Activated T-cell treated with anti-CD3 and anti-CD28 coated beads for 24 hours (primary cell): ENCODE measurements at places on chromosomes 13 and 19.

DNA sequence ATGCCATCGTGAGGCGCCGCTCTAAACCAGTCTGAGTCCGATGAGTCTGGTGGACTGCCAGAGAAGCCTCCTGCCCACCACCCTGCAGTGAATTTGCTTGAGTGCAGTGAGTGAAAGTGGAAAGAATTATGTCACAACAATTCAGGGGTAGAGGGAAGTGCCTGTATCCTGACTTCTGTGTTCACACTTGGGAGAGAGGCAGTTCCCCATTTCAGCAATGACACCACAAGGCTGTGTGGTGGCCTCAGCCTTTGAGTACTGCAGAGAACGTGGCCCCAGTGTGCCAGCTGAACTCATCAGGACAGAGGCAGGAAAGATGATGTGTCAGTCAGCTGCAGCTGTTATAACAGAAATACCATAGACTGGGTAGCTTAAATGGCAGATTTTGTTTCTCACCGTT is 155.6 kb downstream of the COG6 start:
- no peak for DNase-seq

DNA sequence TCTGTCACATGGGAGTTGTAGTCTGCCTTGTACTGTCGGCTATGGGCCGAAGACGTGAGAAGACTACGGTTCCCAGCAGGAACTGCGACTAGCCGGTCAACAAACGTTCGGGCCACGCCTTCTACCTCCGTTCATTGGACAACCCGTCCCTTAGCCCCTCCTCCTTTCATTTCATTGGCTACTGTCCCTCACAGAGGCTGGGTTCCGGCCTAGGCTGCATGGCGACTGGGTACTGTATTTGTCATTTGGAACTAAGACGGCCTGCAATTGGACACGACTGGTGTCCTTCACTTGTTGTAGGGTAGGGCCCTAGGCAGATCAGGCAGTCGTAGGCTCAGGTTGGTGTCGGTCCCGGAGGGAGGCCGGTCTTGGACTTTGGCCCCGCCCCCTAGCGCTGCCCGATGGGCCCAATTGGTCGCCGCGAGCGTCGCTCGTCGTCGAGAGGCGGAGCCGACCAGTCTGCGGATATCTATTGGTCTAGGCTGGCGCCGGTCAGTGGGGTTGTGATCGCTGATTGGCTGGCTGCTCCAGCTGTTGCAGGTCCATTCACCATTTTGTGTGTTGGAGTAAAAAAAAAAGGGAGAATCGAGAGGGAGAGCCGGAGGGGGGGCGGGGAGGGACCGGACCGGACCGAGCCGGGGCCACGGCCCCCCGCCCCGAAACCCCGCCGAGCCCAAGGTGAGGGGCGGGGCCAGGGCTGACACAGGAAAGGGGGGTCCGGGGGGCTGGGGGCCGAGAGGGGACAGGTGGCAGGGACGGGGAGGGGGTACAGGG is at the start of gene CIC:
Gene CIC, plus strand, starts transcription at position 549 of the 774 bp plus-strand sequence. CDS start 2,532 bp downstream, outside the sequence.
- peak; percentile 98 for DNase-seq

GRCh38 chr13:88472316-88472715 is 801.1 kb downstream of the SLITRK5 start:
- DNase-seq: no peak

DNA sequence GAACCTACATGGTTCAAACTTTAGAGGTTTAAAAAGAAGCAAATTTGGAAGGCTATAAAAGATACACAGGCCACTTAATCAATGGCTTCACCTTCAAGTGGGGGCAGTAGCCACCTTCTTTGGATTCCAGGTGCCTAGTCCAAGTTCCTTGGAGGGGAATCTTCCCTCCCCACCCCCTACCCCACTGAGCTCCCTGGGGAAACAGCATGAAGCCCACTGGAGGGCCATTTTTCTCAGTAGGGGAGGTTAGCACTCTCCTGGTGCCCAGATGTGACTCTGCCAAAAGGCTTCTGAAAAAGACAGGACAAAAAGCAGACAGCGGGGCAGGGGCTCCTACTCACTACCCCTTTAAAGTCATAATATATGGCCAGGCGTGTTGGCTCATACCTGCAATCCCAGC is 93.9 kb downstream of the KCTD15 start:
- no peak for DNase-seq

DNA sequence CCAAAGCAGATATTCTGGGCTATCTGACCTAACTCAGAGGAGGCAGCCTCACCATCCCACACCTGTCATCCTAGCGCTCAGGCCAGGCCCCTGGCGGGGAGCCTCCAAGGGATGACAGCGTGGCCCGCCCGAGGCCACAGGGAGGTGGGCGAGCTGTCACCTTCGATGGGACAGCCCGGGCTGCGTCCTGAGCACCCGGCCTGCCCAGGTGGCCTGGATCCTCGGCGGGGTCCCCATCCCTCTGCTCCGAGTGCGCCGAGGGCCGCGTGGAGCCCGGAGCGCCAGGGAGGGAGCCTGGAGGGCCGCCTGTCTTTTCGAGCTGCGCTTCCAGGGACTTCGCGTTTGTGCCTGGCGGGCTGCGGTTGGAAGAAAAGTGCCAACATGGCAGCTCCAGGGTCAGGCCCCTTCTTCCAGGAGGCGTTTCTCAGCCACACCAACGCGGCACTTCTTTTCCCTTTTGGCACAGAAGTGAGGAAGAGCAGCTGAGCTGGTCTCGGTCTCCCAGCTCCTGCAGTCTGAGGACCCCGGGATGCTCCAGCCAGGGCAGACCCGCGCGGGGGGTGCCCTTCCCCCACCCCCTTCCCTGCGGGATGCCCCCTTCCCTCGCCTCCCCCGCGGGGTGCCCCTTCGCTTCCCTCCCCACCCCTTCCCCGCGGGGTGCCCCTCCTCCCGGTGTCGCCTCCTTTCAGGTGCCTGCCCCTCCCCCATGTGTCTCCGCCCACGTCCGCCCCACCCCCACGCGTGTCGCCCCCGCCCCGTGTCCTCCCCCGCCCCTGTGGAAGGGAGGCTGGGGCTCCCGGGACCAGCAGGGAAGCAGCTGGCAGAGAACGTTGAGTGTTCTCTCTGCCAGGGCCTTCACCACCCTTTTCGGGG is 42.3 kb downstream of the GJA3 start:
- DNase-seq: peak; percentile 5

DNA sequence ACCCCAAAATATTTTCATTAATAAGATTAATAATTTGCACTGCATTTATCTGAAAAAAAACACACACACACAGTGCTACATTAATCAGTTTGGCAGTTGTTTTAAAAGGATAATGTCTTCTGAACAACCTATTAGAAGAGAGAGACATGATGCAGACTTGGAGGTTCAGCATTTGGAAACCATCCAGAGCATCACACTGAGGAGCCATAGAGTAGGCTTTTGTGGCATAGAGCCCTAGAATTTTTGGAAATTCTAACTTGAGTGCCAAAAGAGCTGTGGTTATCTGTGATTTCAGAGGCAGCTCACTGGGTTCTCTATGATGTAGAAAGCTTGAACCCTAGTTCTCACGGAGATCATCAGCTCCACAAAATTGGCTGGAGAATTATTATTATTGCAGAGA is 90.2 kb downstream of the RFC3 start:
- DNase-seq: no peak

DNA sequence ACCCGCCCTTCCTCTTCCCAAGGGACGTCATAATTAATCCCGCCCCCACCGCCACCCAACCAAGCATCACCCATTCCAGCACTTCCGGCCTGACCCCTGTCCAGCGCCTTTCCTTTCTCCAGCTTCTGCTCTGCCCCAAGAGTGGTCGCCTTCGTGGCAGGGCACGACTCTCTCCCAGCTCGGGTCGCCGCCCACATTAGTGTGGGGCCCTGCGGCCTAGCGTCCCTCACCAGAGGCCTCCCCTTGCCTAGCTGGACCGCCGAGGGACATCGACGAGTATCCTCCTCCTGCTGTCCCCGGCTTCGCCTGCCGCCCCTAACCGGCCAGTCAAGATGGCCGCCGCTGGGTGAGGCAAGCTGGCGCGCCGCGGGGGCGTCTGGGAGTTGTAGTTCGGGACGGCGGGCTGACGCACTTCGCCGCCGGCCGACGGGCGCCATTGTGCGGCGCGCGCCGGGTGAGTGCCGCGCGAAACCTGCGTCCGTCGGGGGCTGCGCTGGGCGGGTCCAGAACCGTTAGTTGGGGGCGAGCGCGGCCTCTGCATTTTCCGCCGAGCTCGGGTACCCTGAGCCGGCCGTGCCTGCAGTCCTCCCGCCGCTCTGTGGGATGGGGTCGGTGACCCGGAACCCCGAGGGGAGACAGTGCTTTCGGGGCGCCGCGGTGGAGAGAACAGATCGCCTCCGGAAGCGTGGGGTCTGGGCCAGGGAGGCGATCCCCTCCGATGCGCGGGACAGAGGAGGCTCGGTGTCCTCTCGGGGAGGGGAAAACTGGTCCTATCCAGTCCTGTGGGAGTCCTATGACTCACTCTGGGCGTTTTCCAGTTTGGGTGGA is at the start of gene ZNF274:
Gene ZNF274, plus strand, starts transcription at position 73 of the 828 bp plus-strand sequence. CDS start 905 bp downstream, outside the sequence.
- DNase-seq: peak; percentile 86

GRCh38 chr13:94710881-94711560 is 1.3 kb downstream of the SOX21 start:
- DNase-seq: no peak

- DNase-seq: no peak
Measured at GRCh38 chr13:32147976-32148375, 116.4 kb downstream of the FRY start.

DNA sequence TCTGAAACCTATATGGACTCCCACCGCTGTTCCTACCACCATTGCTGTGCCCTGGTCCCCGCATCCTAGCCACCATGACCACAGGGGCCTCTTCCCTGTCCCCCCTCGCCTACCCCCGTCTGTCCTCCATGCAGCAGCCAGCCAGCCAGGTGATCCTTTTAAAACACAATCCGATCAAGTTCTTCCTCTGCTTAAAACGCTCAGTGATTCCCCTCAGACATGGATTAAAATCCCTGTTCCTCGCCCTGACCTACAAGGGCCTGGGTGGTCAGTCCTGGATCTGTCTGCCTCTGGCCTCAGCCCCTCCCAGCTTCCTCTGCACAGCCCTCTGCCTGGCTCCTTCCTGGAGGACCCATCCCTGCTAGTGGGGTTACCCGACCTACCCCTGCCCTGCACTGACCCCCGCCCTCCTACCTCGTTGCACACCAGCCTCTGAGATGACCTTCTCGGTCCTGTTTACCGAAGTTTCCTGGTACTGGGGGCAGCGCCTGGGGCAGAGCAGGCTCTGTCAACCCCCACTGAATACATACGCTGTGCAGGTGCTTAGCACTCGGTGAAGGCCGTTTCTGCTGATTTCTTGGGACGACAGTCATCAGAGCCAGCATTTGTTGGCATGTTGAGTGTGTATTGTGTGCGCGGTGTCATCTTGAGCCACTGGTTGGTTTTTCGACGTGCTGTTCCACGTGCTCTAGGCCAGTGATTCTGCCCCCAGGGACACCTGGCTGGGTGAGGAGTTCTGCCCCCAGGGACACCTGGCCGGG is 14.7 kb upstream of the LENG8 start:
- DNase-seq: no peak

DNA sequence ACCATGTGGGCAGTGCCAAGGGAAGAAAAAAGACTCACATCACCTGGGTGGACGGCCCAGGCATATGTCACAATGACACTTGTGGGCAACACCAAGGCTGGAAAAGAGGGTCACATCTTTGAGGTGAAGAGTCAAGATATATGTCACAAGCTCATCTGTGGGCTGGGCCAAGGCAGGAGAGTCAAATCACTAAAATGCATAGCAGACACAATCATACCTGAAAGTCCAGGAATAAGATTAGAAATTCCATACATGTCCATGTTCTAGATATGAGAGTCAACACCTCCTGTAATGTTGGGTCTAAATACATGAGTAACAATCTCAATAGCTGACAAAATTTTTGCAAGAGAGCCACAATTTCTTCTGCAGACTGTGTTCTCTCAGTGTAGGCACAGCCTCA is 145.0 kb downstream of the ZNF675 start:
- no peak for DNase-seq

DNA sequence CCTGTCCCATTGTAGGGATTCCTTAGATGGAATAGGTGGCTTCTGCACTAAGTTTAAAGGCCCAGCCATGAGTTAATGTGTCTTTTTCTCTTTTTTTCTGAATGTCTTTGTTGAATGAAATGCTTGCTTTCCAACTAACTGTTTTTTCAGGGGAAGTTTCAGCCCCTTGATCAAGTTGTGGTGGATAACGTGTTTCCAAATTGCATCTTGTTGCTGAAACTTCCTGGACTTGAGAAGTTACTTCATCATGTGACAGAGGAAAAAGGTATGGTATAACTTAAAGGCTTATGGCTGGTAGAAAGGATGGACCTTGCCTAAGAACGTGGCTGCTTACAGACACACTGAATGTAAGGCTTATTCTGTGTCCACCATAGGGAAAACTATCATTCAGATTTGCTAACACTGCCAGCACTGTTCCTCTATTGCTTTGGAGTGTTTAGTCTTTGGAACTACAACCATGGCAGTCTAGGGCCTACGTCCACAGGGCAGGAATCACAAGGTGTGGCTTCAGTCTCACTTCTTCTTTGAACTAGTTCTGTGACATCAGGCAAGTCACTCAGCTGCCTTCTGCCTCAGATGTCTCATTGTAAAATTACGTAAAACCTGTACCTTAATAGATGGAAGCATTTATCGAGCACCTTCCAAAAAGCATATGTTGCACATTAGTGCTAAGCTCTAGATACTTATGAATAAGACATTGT is 25.3 kb downstream of the RNASEH2B start:
- no peak for DNase-seq

- no peak for DNase-seq
Measured at GRCh38 chr19:38145623-38146022, 78.4 kb downstream of the DPF1 start.

DNA sequence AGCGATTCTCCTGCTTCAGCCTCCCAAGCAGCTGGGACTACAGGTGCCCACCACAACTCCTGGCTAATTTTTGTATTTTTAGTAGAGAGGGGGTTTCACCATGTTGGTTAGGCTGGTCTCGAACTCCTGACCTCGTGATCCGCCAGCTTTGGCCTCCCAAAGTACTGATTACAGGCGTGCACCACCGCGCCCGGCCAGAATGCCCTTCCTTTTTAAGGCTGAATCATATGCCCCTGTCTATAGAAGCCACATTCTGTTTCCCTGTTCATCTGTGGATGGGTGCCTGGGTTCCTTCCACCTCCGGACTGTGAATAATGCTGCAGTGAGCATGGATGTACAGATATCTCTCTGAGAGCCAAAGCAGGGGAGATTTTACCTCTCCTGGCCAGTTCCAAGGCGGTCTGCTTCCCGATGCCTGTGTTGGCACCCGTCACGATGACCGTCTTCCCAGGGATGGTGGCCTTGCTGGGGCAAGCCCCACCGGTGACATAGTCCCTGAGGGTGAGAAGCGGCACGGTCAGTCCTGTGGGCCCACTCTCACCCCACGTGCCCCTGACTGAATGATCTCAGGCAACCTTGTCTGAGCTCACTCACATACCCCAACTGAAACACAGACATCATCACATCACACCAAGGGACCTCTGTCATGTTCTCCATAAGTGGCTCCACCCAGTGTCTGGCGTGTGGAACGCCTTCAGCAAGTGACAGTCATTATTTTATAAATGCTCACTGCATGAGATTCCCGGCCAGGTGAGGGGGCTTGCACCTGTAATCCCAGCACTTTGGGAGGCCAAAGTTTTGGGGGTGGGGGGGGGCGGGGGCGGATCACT is 4.0 kb downstream of the RDH13 start:
- DNase-seq: no peak

DNA sequence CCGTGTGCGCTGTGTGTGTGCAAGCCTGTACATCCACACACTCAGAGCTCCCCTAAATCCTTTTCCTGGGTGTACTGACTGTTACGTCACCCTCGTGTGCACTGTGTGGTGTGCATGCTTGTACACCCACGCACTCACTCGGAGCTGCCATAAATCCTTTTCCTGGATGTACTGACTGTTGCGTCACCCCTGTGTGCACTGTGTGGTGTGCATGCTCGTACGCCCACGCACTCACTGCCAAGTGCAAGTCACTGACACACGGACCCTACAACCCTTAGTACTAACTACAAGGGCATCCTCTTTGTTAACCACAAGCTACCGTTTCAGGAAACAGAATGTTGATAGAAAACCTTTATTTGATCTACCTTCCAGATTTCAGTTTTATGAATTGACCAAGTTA is 983.4 kb downstream of the EFNB2 start:
- DNase-seq: no peak
